Tibial nerve (tissue), 4 donors: ENCODE measurements at places on chromosomes 5 and 9. TPM values are rescaled to one million over a fixed set of nuclear protein-coding genes. Genes with fewer than 3 reads are reported as not detected.

Gene ZCCHC7
- total RNA-seq: 24.7 TPM

Gene ORM2
- total RNA-seq: not detected

GRCh38 chr5:1782385-1783215 is 17.0 kb downstream of the MRPL36 start:
- no peak for DNase-seq

GRCh38 chr5:7808998-7809397 is 41.9 kb downstream of the CFAP90 start:
- no peak for DNase-seq

DNA sequence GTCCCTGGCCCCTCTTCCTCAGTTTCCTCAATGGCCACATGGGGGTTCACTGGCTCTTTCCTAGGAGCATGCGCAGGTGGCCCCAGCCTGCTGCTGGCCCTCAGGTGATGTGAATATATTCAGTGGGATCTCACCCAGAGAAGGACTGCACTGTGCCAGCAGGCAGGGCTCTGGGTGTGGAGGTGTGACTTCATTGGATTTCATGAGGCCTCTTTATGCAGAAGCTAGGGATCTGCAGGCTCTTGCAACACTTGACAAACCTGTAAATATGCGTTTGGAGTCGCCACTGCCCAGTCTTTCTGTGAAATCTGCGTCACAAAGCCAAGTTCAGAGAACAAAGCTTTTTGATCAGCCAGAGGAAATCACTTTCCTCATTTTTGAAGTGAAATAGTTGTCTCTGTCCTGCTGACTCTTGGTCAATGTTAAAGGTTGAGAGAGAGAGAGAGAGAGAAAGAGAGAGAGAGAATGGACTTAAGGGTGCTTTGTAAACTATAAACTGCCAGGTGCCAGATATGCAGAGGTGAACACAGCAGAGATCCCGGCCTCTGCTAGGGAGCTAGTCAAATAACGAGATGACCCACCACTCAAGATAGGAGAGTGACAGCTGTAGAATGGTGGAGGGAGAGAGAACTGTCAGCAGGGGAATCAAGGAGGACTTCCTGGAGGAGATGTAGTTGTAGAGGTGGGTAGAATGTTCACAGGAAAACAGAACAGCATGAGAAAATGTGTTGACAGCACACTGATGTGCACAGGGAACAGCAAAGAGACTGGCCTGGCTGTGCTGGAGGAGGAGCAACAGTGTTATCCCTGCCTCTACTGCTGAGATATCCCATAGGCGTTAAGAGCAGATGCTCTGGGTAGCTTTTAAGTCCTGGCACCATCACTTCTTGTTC is 167.0 kb upstream of the ZNF618 start:
- no peak for DNase-seq

DNA sequence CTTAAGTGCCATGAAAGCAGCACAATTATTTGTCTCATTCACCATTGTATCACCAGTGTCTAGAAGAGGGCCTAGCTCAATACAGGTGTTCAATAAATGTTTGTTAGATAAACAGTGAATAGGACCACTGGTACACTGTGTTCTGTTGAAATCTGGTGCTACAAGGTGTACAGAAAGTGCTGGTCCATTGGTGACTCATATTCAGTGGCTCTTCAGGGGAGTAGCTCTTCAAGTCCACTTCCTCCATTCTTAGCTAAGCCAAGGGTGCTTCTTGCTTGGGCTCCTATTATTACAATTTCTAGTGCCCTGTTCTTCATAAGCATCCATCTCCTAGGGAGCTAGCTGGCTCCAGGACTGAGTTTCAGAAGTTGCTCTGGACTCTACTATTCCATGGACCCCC is 6.4 kb upstream of the FCHO2 start:
- no peak for DNase-seq

DNA sequence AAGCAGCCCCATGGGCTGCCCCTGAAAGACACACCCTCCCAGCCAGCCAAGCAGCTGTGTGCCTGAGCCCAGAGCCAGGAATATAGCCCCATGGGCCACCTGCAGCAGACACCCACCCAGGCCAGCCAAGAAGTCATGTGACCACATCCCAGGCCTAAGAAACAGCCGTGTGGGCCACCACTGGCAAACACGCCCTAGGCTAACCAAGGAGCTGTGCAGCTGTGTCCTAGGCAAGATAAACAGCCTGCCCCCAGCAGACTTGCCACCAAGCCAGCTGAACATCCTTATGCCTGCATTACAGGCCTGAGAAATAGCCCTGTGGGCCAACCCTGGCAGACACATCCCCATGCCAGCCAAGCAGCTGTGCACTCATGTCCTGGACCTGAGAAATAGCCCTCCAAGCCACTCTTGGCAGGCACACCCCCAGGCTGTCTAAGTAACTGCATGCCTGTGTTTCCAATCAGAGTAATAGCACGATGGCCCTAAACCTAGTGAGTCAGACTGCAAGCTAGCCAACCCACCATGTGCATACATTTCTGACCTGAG is 143.0 kb downstream of the ADAMTS6 start:
- DNase-seq: no peak

GRCh38 chr9:91783411-91783810 is 166.6 kb downstream of the ROR2 start:
- DNase-seq: no peak

- no peak for DNase-seq
Observed at GRCh38 chr9:129422843-129423192, 198.1 kb downstream of the C9orf50 start.

DNA sequence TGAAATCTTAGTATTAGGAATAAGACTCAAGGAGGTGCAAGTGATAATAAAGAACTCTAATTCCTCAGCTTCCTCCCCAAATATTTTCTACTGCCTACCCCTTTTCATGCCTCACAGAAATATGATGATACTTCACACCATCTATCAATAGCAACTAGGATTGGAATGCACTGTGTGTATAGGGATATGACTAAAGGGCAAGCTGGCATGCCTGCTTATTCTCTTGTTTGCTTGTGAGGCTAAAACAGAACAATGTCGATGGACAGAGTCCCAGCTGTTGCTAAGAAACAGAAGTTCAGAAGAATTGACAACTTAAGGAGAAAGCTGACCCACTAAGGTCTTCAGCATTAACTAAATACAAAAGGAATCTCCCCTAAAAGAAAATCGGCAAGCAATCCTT is 9.7 kb upstream of the CHD1 start:
- DNase-seq: no peak
